Progenitor cell of endocrine pancreas (in vitro differentiated cells): ENCODE measurements at places on chromosomes 1 and 21. TPM values are rescaled to one million over a fixed set of nuclear protein-coding genes. Genes with fewer than 3 reads are reported as not detected.

The IFNGR2 gene
- total RNA-seq: 63.0 and 65.3 TPM in 2 replicates

GRCh38 chr1:54326543-54327385 lies 79.4 kb downstream of the SSBP3 start:
- DNase-seq: no peak

GRCh38 chr1:214660190-214660589 lies 57.2 kb downstream of the CENPF start:
- DNase-seq: no peak

- DNase-seq: no peak
Observed at GRCh38 chr1:185487026-185487425, 170.0 kb upstream of the IVNS1ABP start.

GRCh38 chr1:152451254-152451653 lies 37.2 kb upstream of the CRNN start:
- no peak for DNase-seq

DNA sequence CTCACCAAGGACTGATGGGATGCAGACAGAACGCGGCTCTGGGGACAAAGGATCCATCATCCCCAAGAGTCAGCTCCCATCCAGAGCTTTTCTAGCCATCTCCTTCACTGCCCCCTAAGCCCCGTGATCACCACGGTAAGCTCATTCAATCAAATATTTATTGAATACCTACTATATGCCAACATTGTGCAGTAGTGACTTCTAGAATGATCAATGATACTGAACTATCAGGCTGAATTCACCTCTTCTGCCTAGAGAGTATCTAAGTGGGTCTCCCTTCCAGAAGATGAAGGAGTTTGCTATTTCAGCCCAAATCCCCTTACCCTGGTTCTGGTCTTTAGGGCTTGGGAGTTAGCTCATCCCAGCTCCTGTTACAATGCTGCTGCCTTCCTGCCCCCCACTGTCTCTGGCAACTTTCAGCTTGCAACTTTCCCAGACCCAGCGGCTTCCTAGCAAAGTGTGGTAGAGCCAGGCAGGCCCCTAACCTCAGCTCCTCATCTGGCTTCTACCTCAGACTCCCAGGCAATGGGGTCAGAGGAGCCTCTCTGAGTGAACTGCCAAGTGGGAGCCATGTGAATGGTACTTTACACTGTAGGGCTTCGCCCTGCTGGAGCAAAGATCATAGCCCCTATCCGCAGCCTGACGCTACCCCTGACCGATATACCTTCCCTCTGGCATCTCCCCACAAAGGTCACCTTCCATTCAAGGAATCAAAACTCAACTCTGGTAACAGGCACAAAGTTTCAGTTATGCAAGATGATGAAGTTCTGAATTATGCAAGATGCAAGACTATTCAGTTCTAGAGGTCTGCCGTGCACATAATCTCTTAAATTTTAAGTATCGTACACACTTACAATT lies 20.9 kb downstream of the TMEM53 start:
- no peak for DNase-seq

- DNase-seq: no peak
Observed at GRCh38 chr1:87077959-87078639, 163.7 kb downstream of the HS2ST1 start.
